ENCODE measurements at places on chromosomes 6 and 20.

DNA sequence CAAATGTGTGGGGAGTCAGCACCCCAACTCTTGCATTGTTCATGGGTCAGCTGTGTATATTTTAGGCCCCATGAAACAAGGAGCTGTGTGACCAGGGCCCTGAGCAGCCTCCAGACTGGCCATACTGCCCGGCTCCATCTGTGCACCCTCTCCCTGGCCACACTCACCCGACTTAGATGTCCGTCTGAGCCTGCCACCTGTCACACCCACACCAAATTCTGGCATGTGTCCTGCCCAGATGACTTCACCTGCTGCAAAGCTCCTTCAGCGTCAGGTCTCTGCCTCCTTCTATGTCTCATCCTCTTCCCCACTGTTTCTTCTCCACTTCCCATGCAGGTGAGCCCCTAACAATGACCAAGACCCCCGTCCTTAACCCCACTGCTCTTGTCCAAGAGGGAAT lies 88.1 kb upstream of the THBS2 start:
- DNase-seq: no peak

- peak; percentile 96 for DNase-seq
Observed at GRCh38 chr6:142871910-142872331, 73.1 kb downstream of the HIVEP2 start.

GRCh38 chr6:132005178-132005577 lies 54.0 kb upstream of the CCN2 start:
- peak; percentile 34 for DNase-seq

GRCh38 chr6:57242505-57242904 lies 20.4 kb upstream of the RAB23 start:
- peak; percentile 97 for DNase-seq

DNA sequence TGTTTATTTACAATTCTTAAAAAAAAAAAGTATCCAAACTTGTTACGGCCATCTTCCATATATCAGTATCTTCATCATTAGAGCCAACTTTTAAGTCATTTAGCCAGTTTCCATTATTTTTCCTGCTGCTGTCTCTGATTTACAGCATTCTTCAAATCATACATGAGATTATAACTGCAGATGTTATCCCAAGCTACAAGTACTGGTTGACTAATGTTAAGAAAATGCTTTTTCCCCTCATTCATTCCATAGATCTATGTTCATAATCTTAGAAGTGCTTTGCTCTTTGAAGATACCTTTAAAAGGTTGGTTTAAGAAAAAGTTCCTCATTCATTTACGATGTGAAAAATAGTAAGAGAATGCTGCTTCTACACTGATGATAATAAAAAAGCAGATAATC lies 158.7 kb downstream of the RNGTT start:
- peak; percentile 62 for DNase-seq

- no peak for DNase-seq
Observed at GRCh38 chr20:13661070-13661685, 22.4 kb upstream of the TASP1 start.

- no peak for DNase-seq
Observed at GRCh38 chr20:59376109-59376841, 75.9 kb downstream of the EDN3 start.

DNA sequence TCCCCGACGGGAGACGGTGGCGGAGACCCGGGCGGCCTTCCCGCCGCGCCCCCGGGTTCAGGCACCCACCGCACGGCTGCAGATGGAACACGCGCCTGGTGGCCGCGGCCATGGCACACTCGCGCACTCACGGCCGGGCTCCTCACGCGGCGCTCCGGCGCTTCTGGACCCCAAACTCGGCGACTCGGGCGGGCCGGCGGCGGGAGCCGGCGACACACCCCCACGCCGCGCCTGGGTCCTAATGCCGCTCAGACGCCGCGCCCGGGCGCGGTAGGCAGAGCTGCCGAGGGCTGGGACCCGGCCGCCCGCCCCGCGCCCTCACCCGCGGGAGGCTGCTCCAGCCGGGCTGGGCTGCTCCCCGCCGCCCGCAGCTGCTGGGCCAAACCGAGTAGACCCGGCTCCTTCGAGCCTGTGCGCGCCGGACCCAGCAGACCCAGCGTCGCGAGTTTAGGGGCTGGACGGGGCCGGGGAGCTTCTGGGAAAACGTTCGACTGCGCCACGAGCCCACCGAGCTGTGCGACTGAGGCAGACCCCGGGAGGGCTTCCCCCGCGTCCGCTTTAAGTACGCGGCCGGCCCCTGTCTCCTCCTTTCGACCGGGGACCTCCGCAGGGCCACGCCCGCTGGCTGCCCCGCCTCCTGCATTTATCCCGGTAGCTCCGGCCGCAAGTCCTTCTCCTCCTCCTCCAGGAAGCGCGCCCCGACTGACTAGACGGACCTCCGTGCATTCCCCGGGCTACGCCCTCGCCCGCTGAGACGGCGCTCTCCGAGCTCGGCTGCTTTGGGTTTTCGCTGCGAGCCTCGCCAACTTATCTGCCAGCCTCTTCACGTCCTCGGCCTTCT lies at the start of gene SLC4A11:
Gene SLC4A11, minus strand, starts transcription at position 165 of the 841 bp plus-strand sequence. Its CDS starts 53 bp downstream, at position 112.
- peak; percentile 75 for DNase-seq

- DNase-seq: peak; percentile 61
Observed at GRCh38 chr6:31396422-31397152, 6.8 kb upstream of the MICA start.

DNA sequence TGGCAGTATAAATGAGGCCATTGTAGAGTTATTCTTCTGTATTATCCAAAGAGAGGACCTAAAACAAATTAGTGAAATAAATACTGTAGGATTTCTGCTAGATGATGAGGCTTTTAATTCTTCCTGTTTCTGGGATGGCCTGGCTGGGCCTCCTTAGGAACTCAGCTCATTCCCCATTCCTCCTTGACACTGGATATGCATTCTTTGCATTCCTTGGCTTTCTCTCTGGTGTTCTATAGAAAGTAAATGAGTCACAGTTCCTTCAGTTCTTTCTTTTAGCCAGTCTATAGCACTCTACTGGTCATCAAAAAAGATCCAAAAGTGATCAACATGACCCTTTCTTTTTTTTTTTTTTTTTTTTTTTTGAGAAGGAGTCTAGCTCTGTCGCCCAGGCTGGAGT lies 8.6 kb downstream of the OR10C1 start:
- peak; percentile 2 for DNase-seq

DNA sequence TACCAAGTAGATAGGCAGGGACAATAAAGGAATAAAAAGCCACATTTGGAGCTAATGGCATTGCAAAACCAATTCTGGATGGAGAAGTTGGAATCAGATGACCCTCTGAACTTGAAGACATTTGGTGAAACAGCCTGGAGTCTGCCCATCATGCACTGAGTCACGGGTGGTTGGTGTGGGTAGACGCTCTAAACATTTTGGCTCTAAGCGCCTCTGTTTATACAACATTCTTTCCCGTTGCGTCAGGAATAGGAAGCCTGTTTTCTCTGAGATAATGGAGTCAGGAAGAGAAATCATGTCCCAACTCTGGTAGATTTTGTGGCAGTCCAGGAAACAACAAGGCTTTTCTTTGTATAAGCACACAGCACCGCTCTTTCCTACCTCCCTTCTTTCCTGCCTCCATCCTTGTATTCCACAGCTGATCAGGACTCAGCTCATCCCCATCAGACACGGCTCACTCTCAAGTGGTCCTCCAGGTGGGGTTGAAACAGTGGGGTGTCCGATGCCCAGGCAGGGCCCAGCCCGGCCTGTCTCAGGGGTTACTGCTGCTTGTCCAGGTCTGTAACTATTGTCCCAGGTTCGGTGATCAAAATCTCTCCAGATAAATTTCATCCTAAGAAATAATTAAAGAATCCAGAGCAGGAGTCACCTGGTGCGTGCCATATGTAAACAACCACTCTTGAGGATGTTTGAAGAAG lies 12.1 kb upstream of the RAMACL start:
- peak; percentile 97 for DNase-seq

DNA sequence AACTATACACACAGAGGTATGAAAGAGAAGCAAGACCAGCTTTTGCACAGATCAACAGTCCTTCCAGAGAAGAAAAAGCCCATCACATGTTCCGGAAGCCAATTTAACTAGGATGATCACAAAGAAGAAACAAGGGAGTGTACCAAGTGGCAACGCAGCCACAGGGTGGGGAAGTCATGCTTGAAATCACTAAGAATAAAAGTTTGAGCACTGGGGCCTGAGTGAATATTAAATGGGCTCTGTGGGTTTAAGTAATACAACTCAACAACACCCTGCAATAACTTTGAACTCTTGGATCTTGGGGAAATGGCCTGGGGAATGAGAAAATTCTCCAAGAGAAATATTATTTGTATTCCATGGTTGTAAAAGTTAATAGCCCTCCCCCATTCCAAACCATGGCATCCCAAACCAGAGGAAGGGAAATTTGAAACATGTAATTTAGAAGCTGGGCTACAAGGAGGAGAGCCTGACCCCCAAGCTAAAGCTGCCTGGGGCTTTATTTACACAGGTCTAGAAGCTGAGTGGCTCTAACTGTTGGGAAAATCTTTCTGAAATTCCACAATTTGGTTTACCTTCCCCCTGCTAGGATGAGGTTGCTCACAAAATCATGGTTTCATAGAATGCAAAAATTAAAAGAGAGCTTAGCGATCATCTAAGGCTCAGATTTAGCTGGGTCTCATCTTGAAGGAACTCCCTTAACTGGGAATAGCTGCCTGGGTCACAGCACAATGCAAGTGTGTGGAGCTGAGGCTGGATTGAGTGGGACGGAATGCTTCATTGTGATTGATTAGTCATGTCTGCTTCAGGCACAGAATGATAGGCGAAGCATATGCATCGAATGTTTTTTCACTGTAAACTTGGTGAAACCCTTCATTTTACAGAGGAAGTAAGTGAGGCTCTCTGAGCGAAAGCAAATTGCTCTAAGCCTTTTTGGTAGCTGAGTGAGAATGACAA lies 143.6 kb downstream of the BMP7 start:
- DNase-seq: no peak

GRCh38 chr20:59561228-59561605 lies 43.1 kb upstream of the PHACTR3 start:
- no peak for DNase-seq

DNA sequence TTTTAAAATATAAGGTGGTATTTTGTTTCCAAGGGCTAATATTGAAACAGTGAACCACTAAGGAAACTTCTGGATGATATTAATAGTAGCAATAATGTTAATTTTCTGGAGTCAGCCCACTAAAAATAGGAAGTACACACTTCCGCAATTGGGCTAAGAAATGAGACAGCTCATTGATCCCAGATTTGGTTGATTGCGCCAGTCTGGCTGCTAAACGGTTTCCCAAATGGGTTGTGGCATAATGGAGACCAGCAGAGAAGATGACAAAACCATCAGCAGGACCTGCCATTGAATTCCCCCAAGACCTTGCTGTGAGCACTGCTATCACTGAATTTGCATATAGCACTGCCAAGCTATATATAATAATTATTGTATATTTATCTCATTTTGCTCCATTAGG lies 71.2 kb upstream of the SGK1 start:
- no peak for DNase-seq

GRCh38 chr20:25464501-25465242 lies 57.2 kb downstream of the GINS1 start:
- no peak for DNase-seq

DNA sequence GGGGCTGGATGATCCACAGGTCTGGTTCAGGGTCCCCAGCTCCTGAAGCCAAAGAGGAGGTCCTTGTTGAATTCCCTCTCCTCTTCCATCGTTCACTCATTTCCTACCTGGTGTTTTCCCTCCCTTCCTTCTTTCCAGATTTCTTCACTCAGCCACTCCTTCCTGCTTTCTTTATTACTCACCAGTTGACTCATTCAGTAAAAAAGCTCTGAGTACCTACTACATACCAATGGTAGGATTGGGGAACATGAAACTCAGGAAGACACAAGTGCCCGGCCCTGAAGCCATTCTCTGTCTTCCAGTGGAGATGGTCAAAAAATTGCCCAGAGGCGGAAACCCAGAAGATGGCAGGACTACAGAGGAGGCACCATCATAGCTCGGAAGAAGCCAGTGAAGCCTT lies 11.9 kb upstream of the NSFL1C start:
- peak; percentile 45 for DNase-seq

GRCh38 chr6:89604653-89605052 lies 33.9 kb downstream of the LYRM2 start:
- DNase-seq: no peak

GRCh38 chr6:81120280-81120679 lies 632.2 kb downstream of the TENT5A start:
- DNase-seq: no peak

GRCh38 chr20:5504061-5504739 lies 187.4 kb upstream of the PROKR2 start:
- DNase-seq: peak; percentile 40

GRCh38 chr6:111579816-111580215 lies 25.9 kb downstream of the TRAF3IP2 start:
- DNase-seq: no peak

GRCh38 chr6:126086560-126086959 lies 100.2 kb downstream of the TRMT11 start:
- DNase-seq: no peak

DNA sequence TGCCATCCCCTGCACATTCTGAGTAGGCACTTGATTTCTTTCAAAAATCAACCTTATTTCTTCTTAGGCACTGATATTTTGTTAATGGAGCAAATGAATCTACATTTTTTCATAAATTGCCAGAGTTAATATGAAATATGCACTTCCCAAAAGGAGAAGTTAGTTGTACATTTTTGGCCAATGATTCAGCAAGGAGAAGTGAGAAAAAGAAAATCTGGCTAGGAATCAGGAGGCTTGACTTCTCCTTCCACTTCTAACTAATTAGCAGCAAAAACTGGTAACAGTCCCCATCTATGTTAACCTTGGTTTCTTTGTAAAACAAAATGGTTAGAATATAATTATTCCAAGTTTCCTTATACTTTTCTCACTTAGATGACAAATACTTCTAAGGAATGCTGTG lies 7.0 kb upstream of the DSE start:
- DNase-seq: peak; percentile 49

- no peak for DNase-seq
Observed at GRCh38 chr6:147951726-147952125, 390.9 kb upstream of the SASH1 start.
